Activated CD8-positive, alpha-beta memory T cell treated with anti-CD3 and anti-CD28 coated beads, Interleukin-2, amount 10 ng/mL, durations not matched to agents 7 days and 5 days (primary cell): ENCODE measurements at places on chromosomes 13 and 19. TPM values are rescaled to one million over a fixed set of nuclear protein-coding genes. Genes with fewer than 3 reads are reported as not detected.

Gene C19orf73
- total RNA-seq: 1.6 TPM

- H3K27me3 ChIP-seq: no peaks in the 10 kb centered on the region
- H3K27ac ChIP-seq: no peak overlapping the region
- DNase-seq: no peak
- H3K4me3 ChIP-seq: no peak overlapping the region
Observed at GRCh38 chr19:8257052-8257443, 47.9 kb downstream of the CERS4 start.

Gene ZNF491
- 0.96 TPM for total RNA-seq

Gene ARRDC5
- total RNA-seq: 0.58 TPM

Gene TTYH1
- 0.93 TPM for total RNA-seq

DNA sequence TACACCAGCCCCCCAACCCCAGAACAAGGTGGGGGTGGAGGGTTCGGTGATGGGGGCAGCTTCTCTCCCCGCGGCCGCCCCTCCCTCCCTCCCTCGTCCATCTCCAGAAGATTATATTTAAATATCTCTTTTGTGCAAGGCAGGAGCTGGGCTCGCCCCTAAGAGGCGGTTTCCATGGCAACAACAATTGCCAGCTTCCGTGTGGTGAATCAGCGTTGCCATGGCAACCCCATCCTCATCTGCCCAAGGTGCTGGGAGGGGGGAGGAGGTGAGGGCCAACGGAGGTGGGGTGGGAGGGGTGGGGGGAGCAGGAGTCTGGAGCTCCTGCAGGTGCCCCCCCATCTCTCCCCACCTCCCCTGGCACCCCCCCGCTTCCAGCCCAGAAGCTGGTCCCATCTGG is 46.4 kb downstream of the CELF5 start:
- no peak overlapping the region for H3K4me3 ChIP-seq
- no peak overlapping the region for H3K27ac ChIP-seq
- no peaks in the 10 kb centered on the region for H3K36me3 ChIP-seq
- peaks cover 12% of the 10 kb centered on the region for H3K4me1 ChIP-seq
- H3K27me3 ChIP-seq: peaks cover 33% of the 10 kb centered on the region
